ENCODE measurements at places on chromosomes 11 and 22.

GRCh38 chr22:26998129-26998528, 340.7 kb downstream of the MIAT start:
- H3K4me3 ChIP-seq, result no peak overlapping the region
- DNase-seq, result no peak
- no peak overlapping the region for H3K27ac ChIP-seq
- H3K27me3 ChIP-seq, result no peaks in the 10 kb centered on the region
- H3K36me3 ChIP-seq, result no peaks in the 10 kb centered on the region

DNA sequence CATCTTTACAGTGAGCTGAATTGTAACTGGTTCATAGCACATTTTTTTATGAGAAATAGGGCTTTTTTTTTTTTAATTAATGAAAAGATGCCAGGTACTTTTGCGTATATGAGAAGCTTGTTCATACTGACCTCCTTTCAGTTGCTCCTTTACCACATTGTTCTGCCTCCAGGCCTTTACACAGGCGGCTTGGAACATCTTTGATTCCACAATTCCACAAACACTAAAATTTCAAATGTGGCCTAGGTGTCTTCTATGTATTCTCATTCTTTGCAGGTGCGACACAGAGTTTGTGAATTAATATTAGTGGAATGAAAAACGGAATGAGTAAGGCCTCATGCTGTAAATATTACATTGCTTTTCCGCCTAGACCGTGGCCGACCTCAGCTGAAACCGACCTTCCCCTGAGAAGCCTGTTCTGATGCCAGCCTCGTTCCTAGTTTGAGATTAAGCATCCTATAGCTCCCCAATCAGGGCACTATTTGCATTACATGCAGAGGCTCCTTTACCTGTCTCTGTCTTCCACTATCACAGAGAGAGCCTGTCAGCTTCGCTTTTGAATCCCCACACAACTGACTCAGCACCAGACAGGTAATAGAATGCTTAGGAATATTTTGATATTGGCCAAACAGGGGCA, 125.8 kb downstream of the LDLRAD3 start:
- no peak overlapping the region for H3K27ac ChIP-seq
- H3K36me3 ChIP-seq, result no peaks in the 10 kb centered on the region
- no peaks in the 10 kb centered on the region for H3K4me1 ChIP-seq
- H3K27me3 ChIP-seq, result no peaks in the 10 kb centered on the region

DNA sequence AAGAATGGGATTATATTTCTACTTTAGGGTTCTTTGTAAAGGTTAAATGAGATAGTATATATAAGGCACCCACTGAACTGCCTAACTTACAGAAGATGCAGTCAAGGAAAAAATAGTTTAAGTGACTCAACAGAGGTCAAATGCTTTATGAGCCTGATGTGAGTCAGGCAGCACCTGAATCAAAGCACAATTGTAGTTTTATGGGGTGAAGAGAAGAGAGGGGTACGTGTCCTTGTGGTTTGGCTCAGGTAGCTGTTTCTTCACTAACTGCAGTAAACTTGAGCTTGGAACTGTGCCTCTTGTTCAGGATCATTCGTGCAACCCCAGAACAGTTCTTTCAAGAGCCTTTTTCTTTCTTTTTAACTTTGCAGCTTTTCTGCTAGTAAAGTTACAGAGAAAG, 125.2 kb upstream of the SPON1 start:
- no peak overlapping the region for H3K4me3 ChIP-seq
- no peaks in the 10 kb centered on the region for H3K36me3 ChIP-seq

DNA sequence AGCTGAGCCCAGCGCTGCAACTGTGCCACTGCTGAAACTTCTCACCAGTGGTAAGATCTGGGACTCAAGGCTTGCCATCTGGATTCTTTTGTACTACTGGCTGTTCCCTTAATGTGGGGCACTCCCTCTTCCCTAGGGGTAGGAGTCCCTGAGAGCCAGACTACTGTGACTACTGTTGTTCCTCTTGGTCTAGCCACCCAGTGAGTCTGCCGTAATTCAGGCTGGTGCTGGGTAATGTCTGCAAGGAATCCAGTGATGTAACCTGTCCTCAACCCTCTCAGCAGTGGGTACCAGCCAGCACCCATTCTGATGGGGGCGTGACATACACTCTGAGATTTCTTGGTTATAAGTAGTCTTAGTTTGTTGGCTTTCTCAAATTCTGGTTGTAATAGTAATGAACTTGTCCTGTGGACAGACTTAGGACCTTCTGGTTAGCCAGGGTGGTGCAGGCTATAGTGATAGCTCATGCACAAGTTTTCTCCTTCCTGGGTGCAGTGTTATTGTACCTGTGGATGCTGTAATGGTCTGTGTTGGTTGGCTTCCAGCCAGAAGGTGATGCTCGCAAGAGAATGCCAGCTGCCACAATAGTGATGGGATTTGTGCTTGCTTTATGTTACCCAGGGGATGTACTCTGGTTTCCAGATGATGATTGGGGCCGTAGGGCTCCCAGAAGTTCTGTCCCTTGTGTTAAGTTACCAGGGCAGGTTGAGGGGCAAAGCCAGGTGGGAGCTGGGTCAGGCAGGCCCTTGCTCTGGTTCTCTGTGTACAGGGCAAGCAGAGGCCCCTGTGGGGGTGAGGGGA, 65.5 kb downstream of the ARHGAP42 start:
- H3K4me3 ChIP-seq, result no peak overlapping the region
- H3K36me3 ChIP-seq, result no peaks in the 10 kb centered on the region
- H3K27me3 ChIP-seq, result no peaks in the 10 kb centered on the region
- H3K27ac ChIP-seq, result no peak overlapping the region
- DNase-seq, result no peak

DNA sequence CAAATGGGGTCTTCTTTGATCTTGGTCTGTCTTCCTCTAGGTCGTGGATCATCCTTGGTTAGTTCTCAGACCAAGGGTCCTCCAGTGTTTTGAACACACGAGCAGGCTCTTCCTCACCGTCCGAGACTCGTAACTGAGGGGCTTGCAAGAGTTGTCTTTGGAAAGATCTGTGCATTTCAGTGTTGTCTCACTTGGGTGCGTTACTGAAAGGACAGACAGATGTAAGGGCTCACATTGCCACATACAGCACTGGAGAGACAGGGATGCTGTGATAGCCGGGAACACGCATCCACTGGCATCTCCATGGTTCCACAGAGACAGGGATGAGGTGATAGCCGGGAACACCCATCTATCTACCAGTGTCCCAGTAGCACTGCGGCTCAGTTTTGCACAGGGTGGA, 15.7 kb downstream of the GLB1L2 start:
- H3K36me3 ChIP-seq, result no peaks in the 10 kb centered on the region
- no peak for DNase-seq
- no peak overlapping the region for H3K4me3 ChIP-seq

DNA sequence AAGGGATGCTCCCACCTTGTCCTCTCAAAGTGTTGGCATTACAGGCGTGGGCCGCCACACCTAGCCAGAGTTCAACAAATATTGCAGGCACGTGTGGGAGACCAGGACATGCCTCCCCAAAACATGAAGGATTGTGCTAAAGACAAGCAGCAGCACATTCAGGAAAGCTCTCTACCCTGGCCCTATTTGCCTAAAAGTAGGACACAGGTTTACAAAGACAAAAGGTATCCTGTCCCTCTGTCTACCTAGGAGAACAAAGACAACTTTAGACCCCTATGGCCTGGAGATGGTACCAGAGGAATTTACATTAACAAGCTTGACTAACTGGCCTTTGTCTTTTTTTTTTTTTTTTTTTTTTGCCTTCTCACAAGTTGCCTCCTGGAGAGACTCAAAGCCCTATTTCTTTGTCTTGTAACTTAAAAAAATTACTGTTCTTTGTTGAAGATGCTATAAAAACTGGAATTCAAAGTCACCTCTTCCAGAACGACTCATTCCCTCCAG, 859 bp upstream of the ACCS start:
- DNase-seq, result no peak
- no peaks in the 10 kb centered on the region for H3K36me3 ChIP-seq
- H3K4me1 ChIP-seq, result no peaks in the 10 kb centered on the region
- no peaks in the 10 kb centered on the region for H3K27me3 ChIP-seq
- no peak overlapping the region for H3K4me3 ChIP-seq
- peak overlapping the region; percentile 95 for H3K27ac ChIP-seq

DNA sequence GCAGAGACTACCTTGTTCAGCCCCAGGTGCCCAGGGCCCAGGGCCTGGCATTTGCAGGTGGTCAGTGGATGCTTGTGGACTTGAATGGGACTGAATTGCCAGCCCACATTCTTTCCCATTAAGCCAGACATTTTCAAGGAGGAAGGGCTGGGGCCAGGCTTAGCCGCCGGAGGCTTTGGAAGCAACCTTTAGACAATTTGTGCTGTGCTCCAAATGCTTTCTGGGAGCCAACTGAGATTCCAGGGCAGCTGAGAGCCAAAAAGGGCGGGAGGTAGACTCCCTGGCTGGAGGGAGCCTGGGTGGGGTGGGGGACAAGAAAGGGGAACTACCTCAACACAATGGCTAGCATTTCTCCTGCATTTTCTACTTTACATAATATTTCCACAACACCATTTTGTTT, 54.8 kb upstream of the TIMP3 start:
- H3K27ac ChIP-seq, result peak overlapping the region; percentile 86
- H3K27me3 ChIP-seq, result no peaks in the 10 kb centered on the region
- H3K4me1 ChIP-seq, result peaks cover 11% of the 10 kb centered on the region
- H3K4me3 ChIP-seq, result no peak overlapping the region

DNA sequence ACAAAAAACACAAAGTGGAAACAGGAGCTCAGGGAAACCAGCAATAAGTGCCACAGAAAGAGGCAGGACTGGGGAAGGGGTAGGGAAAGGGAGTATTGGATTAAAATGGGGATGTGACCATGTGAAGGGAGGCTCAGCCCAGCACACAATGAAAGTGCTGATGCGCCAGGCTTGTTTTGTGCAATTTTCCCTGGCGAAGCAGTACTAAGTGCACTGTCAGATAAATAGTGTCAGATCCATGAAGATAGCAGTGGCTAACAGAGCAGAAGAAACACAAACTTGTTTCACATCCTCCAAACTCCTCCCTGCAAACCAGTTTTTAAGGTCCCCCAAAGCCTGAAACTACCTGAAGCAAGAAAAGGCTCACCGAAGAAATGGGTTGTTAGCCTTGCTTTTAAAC, 50.7 kb upstream of the RAPSN start:
- no peak for DNase-seq
- H3K4me1 ChIP-seq, result no peaks in the 10 kb centered on the region
- H3K36me3 ChIP-seq, result no peaks in the 10 kb centered on the region
- H3K27me3 ChIP-seq, result no peaks in the 10 kb centered on the region
- no peak overlapping the region for H3K27ac ChIP-seq

- H3K4me1 ChIP-seq, result peaks cover 5% of the 10 kb centered on the region
- no peaks in the 10 kb centered on the region for H3K27me3 ChIP-seq
- no peak overlapping the region for H3K4me3 ChIP-seq
- no peaks in the 10 kb centered on the region for H3K36me3 ChIP-seq
- DNase-seq, result no peak
Observed at GRCh38 chr22:17944256-17944655, 80.1 kb downstream of the MICAL3 start.

DNA sequence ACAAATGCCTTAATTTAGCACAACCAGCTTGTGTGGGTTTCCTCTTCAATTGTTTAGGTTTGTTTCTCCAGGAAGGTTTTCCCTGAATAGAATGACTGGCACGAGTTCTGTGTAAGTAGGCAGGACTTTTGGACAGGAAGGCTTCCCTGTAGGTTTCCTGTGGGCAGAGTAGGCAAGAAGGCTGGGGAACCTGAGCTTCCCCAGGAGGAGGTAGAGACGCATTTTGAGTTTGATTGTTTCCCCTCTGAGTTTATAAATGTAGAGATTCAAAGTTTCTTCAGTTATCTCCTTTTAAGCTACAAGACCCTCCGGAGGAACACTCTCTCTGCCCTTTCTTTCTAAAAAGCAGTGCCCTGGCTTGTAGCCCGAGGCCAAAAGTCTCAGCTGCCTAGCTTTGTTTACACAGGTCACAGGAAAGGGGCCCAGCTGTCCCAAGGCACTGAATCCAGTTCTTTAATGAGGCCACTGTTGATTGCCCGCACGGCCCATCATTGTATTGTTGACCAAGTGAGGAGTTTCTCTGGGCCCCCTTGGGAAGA, 66.6 kb upstream of the RDX start:
- no peaks in the 10 kb centered on the region for H3K36me3 ChIP-seq
- H3K4me1 ChIP-seq, result no peaks in the 10 kb centered on the region
- H3K27ac ChIP-seq, result peak overlapping the region; percentile 70
- no peaks in the 10 kb centered on the region for H3K27me3 ChIP-seq

DNA sequence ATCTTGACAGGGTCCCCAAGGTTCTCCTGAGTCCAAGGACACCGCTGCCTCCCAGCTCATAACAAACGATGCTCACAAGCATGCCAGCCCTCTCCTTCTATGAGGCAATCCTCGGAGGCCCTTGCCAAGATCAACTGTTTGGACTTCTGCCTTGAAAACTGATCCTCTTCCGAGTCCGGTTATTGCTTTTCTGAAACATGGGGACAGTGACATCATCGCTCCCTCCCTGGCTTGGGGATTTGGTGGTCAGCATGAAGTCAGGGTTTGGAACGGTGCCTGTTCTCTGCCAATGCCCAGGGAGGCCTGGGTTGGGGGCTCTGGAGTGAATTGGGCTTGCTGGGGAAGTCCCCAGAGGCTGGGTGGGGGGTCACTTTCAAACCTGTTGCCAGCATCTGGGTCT, 149.3 kb downstream of the FBXO7 start:
- H3K27me3 ChIP-seq, result no peaks in the 10 kb centered on the region
- peak; percentile 92 for DNase-seq

- no peak for DNase-seq
- no peaks in the 10 kb centered on the region for H3K36me3 ChIP-seq
- no peak overlapping the region for H3K27ac ChIP-seq
Observed at GRCh38 chr11:35978183-35978582, 34.3 kb downstream of the LDLRAD3 start.

GRCh38 chr22:22166941-22167713, 77.5 kb upstream of the VPREB1 start:
- H3K36me3 ChIP-seq, result no peaks in the 10 kb centered on the region
- no peaks in the 10 kb centered on the region for H3K4me1 ChIP-seq
- H3K27me3 ChIP-seq, result peaks cover 6% of the 10 kb centered on the region
- no peak overlapping the region for H3K27ac ChIP-seq

DNA sequence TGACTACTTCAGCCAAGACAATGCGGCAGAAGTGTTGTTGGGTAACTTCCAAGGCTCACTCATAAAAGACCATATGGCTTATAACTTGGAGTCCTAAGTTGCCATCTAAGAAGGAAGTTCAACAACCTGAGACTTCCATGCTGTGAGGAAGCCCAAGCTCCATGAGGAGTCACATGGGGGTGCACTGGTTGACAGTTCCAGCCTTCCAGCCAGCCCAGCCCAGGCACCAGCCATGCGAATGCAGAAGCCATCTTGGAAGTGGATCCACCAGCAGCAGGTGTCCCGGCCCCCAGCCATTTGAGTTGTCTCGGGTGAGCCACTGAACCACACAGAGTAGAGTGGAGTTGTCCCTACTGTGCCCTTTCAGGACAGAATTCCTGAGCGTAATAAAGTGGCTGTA, 32.8 kb upstream of the WNT7B start:
- H3K27ac ChIP-seq, result peak overlapping the region; percentile 100
- no peaks in the 10 kb centered on the region for H3K27me3 ChIP-seq
- H3K36me3 ChIP-seq, result no peaks in the 10 kb centered on the region
